ENCODE measurements at places on chromosomes 6 and 20.

- DNase-seq = no peak
Measured at GRCh38 chr6:169972101-169972651, 220.8 kb downstream of the ERMARD start.

DNA sequence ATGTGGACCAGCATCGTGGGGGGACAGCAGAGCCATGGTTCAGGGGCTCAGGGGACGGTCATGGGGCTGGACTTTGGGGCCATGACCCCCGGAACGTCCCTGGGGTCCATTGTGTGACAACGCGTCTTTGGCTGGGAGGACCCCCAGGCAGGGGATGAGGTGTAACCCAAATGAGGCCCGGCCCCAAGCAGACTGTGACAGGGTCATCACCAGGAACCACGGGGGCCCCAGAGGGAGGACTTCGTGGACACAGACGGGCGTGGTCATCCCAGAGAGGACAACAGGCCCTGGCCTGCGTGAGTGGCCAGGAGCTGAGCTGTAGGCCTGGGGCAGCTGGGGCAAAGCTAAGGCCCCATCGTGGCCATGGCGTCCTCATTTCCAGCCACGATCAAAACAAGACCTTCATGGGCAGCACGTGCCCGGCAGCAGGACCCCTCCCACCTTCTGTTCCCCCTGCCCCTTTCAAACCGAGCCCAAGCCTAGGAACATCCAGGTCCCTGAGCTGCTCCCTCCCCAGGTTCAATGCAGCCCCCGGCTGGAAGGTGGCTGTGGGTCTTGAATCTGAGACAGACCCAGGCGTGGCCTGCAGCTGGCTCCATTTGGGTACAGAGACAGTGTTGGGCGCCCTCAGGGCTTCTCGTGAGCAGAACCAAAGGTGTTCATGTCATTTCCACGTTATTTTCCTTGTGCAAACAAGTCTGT is 187.8 kb downstream of the TAF4 start:
- no peak for DNase-seq

- DNase-seq = no peak
Measured at GRCh38 chr20:55935448-55936208, 69.7 kb downstream of the CBLN4 start.

DNA sequence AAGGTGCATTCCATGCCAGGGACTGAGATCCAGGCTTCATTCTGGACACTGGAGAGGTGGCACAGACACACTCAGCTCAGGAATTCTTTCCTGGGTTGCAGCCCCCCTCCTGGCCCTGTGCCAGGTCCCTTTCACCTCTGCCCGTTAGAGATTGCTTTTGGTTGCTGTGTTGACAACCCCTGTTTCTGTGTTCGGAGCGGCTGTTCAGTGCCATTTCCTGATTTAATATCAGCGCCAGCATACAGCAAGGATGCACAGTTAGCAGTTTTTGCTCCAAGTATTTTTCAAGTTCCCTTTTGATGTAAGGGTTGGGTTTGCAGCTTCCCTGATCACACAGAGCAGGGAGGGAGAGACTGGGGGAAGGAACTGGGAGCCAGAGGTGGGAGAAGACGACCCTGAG is 8.5 kb upstream of the MAFB start:
- DNase-seq = no peak

- peak; percentile 31 for DNase-seq
Measured at GRCh38 chr6:117547688-117548621, 54.4 kb downstream of the GOPC start.

- no peak for DNase-seq
Measured at GRCh38 chr6:139028215-139028657, 309 bp upstream of the ABRACL start.

DNA sequence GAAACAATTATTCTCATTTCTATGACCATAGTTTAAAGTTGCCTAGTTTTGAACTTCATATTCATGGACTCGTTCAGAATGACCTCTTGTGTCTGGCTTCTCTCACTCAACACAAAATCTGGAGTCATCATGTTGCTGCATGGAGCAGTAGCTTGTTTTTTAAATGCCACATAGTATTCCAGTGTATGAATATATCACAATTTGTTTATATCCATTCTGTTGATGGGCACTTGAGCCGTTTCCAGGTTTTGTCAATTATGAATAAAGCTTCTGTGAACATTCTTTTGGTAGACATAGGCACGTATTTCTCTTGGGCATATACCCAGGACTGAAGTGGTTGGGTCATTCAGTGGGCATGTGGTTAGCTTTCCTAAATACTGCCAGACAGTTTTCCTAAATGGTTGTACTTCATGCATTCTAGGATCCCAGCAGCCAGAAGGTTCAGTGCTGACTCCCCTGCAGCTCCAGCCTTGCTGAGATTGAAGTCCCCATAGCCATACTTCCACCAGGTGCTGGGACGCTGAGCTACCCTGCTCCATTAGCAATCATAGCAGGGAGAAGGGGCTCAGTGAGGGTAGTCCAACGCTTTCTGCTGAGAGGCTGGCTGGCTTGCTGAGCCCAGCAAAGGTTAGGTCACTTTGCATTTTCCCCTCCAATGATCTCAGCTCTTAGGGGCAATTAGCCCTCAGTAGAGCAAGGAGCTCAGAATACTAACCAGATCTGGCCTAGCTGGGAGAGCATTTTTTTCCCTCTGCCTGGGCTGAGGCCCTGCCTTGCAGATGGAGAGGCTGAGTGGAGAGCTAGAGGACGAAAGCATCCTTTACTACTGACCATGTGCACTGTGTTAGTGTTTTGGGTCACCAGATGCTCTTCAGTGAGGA is 35.7 kb upstream of the CTNNBL1 start:
- no peak for DNase-seq

- DNase-seq = no peak
Measured at GRCh38 chr6:127634178-127634577, 57.2 kb downstream of the C6orf58 start.

DNA sequence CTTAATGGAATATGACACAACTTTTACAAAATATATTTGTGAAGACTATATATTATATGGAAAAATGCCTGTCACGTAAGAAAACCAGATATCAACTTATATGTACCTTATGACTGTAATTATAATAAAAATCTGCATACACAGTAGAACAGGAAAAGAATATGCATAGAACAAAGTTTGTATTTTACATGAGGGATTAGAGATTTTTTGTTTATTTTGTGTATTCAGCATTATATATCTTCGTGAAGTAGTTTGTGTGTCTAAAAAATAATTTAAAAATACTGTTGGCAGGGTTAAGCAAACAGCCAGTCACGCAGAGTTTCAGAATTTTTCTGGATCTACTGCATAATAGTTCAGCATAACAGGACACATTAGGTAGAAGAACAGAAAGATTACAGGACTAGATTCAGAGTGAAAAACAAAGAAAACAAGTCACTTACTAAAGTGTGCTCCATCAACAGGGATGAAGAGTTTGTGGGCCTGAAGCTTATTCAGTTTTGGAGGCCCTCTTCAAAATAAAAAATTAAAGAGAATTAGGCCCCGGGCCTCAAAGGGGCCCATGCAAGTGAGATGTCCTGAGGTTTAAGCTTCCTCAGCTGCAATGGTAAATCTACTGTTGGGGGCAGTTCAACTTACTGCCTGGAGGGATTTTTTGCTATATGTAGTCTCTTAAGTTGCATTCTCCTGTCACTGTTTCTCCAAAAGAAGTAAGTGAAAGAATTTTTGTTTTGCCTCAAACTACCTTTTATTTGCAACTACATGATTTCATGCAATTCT is 16.3 kb downstream of the TXLNB start:
- DNase-seq = no peak

DNA sequence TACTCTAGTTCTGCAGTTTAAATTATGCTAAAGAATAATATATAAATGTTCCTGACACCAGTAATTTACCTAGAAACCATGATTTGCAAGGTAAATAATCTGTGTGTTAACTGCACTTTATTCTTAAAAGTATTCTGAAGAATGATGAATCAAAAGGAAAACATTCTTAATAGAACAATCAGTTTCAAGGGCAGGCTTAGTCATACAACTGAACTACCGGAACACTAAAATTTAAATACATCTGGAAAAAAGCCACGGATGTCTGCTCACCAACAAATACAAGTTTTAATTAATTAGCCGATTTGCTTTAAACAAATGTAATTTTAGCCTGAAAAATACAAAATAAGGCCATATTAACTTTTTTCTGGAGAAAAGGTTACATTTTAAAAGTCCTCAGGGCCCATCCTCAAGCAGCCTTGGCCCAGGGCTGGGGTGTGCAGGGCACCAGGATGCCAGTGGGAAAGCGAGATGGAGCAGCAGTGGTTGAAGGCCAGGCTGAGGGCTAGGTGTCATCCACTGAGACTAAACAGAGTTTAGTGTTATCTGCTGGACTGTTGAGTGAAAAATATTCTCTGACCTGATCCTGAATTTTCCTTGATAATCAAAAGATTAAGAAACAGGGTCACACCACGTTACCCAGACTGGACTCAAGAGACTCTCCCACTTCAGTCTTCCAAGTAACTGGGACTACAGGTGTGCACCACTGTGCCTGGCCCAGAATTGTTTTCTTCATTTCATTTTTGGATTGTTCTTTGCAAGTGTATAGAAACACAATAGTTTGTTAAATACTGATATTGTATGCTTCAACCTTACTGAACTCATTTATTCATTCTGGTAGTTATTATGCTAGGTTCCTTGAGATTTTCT is 88.2 kb upstream of the DST start:
- DNase-seq = peak; percentile 80

- DNase-seq = no peak
Measured at GRCh38 chr6:1263850-1264377, 48.0 kb upstream of the FOXQ1 start.

DNA sequence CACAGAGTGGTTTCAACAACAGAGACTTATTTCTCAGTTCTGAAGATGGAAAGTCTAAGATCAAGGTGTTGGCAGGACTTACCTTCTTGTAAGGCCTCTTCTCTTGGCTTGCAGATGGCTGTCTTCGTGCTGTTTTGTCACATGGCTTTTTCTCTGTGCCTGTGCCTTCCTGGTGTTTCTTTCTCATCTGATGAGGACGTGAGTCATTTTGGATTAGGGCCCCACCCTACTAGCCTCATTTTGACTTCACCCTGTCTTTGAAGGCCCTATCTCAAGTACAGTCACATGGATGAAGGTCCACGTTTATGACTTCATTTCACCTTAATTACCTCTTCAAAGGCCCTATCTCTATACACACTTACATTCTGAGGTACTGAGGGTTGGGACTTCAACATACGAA is 41.4 kb upstream of the LAMA2 start:
- DNase-seq = no peak

DNA sequence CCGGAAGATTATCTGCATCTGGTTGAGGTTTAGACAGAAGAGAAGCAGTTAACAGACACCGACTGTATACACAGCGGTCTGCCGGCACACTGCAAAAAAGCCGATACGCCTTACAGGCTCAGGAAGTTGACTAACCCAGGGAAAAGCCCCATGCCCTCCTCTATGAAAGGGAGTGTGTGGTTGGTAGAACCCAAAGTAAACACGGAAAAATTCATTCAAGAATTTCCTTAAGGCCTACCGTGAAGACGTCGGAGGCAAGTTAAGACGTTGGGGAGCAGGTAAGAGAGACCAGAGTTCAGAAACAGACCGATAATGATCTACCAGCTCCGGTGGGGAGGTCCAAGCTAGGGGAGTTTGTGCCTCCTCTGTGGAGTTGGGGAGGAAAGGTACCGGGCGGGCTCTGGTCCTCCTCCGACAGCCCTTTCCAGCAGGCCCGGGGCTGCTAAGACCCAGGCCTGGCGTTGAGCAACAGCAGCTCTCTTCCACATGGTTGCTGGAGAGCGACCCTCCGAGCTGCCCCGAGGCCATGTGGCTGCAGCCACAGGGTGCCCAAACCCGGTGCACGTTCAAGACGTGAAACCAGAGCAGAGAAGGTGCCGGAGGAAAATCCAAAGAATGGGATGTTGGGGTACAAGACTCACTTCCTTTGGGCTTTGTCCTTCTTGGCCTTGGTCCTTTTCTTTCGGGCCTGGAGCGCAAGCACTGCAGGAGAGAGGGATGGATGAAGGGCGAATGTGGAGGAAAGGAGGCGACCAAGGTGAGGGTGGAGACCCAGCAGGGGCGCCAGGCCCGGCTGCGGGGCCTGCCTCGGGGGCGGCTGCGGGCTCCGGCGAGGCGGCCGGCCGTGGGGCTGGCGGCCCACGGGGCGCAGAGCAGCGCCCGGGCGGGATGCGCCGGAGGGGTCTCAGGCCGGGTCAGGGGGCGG is 809 bp downstream of the SRPK1 start:
- DNase-seq = peak; percentile 39

DNA sequence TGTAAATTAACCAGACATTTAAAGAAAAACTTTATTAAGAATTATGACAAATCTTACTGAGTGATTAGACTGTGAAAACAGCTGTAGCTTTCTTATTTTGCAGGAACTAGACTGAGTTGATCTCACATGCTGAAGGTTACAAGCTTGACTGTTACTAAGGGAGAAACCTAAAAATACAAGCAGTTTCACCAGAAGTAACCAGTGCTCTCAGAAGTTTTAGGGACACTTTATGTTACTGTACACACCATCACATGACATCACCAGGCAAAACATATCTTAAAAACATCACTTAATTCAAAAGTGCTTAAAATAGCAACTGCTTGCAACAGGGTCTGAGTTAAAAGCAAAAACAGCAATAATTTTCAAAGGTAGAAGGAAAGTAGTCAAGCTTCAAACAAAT is 5.4 kb downstream of the FBXO30 start:
- DNase-seq = no peak

- DNase-seq = no peak
Measured at GRCh38 chr6:84095156-84095555, 61.6 kb downstream of the MRAP2 start.

DNA sequence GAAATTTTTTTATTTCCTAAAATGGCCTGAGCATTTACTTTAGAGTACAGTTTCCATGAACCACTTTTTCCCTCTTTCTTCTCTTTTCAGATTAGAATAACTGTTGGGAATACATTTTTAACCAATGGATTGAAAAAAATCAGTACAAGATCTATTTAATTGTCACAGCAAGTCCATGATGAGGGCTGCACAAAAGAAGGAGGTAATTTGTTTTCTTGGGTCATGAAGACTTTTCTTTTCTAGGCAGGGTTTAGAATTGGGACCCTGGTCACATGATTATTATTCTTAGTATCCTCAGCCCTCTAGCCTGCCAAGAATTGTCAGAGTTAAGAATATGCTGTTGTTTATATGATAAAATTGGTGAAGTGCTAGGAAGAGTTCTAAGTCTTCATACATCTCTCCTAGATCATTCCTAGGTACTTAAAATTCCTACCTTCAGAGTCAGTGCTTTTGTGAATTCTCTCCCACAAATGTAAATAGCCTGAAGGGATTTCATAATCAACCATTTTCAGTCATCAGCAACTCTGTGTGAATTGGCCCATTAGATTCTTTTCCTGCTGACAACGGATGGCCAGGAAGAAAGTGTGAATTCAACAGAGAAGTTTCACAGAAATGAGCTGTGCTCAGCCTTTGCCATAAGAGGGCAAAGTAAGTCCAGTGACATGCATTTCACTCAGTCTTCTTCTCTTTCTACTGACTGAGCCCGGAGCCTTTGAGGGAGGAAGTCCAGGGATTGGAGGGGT is 32.4 kb upstream of the TPBG start:
- peak; percentile 71 for DNase-seq

GRCh38 chr6:37507690-37508421 is 8.2 kb upstream of the CCDC167 start:
- no peak for DNase-seq

DNA sequence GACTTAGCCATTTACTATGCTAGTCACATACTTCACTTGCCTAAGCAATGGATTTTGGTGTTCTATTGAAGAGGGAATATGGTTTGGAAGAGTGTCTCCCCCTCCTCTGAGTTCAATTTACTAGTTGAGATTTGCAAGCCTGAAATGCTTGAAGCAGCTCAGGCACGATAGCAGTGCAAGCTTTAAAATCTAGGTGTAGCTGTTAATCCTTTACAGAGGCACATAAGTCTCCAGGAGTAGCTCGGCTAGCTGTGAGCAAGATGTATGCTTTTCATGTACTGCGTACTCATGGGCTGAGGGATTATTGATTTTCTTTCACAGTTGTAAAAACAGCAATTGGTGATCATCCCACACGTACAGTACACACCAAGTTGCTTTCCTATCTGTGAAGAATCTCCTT is 726 bp downstream of the FLRT3 start:
- peak; percentile 22 for DNase-seq
